Thyroid gland (tissue), 4 donors: ENCODE measurements at places on chromosomes 16 and 17.
A peak's percentile ranks its signal among the peaks of the same experiment; 100 is the strongest.

DNA sequence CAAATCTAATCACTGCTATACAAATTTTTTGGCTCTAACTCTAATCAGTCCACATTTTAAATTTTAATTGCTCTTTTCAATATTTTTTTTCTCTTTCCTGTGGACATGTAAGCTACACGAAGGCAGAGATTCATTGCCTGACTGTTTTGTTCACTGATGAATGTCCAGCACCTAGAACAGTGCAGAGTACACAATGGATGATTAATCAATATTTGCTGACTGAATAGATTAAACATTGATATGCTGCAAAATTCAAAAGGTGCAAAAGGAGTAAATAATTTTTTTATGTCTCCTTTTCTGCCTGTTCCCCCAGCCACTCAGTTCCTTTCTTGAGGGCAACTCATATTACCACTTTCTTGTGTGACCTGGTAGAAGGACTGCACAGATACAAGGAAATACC, 32.8 kb downstream of the SCNN1B start:
- no peak for DNase-seq

GRCh38 chr16:5020551-5020950, 13.2 kb downstream of the NAGPA start:
- DNase-seq = no peak

DNA sequence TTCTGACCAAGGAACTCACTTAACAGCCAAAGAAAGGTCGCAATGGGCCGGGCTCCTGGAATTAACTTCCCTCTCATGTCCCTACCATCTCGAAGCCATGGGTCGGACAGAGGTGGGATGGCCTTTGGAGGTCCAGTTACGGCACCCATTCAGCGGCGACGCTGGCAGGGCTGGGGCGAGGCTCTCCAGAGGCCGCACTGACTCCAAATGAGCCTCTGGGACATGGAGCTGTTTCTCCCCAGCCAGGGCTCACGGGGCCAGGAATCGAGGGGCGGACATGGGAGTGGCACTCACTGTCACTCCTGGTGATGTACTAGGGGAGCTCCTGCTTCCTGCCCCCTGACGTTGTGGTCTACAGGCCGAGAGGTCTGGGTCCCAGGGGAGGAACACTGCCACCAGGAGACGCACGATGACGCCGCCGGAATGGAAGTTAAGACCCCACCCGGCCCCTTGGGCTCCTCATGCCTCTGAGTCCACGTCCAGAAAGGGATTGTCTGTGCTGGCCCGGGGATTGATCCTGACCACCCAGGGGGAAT, 60.7 kb upstream of the METRNL start:
- DNase-seq = no peak

GRCh38 chr16:50151322-50151721, 1.8 kb upstream of the TENT4B start:
- no peak for DNase-seq

DNA sequence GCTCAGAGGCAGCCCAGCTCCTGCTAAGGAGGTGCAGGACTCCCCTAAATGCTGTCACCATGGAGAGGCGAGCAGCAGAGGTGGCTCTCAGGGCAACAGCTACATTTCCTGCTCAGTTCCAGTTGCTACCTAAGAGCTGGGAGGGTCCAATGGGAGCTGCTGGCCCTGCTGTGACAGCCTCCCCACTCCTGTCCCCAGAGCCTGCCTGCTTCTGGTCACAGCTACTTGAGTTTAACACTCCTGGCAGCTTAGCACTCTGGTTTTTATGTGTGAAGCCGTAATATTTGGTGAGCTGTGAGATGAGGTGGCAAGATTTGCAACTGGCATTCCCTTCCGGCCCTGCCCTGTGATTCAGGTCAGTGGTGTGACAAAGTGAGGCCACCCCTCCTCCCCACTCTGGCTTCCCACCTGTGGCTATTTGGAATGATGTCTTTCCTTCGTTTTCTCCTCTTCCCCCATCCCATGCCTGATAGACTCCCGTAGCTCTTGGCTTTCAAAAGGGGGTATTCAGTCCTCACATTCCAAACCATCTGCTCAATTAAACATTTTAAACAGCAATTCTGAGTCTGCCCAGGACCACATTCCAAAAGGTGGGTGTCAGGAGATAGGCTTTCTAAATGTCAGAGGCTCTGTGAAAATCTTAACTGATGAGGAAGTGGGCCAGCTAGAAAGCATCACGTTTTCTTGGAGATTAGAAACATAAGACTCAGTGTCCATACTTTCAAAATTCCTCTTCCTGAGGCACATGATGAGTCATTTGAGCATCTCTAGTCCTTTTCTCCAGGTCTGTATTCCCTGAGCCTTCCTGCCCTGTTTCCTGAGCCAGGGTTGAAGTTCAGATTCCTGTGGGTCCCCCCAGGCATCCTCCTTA, 42.6 kb upstream of the SKAP1 start:
- DNase-seq = peak; percentile 72

GRCh38 chr17:80984749-80985148, 6.9 kb upstream of the CHMP6 start:
- peak; percentile 29 for DNase-seq

DNA sequence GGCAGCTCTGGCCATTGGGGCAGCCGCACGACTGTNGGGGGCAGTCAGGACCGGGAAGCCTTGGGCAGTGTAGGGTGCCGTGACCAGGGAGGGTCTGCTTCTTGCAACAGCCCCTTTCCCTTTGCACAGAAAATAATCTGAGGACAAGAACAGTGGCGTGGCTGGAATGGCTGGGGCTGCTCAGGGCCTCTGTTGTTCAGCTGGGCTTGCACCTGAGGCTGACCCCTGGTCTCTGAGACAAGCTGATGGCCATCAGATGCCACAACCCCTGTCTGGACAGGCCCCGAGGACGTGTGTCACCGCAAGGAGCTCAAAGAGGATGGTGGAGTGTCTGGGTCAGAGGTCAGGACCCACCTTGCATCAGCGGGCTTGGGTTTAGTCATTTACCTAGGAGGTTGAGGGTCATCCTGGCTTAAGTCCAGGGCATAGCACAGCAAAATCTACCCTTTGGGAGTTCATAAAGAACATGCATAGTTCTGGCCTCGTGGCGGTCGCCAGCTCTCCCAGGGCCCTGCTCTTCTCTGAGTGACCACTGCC, 46.9 kb downstream of the METRNL start:
- no peak for DNase-seq

DNA sequence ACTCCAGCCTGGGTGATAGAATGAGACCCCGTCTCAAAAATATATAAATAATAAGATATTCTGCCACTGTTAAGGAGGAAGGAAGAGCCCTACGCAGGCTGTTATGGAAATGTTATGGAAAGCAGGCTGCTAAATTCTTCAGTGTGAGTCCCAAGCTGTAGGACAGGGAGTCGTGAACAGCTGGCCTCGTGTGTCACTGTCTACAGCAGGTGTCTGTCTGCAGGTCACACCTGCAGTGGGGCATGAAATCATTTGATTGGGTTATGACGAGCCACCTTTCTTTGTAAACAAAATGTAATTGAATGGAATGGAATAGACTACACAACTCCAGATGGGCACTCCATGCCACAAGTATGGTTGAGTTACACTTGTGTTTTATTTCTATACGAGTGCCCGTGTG, 15.6 kb upstream of the LITAF start:
- no peak for DNase-seq

- DNase-seq = peak; percentile 74
These were observed 140.5 kb downstream of the SEC14L1 start for GRCh38 chr17:77281122-77281903.

- no peak for DNase-seq
These were observed 224.9 kb downstream of the TANC2 start for GRCh38 chr17:63190821-63191370.

DNA sequence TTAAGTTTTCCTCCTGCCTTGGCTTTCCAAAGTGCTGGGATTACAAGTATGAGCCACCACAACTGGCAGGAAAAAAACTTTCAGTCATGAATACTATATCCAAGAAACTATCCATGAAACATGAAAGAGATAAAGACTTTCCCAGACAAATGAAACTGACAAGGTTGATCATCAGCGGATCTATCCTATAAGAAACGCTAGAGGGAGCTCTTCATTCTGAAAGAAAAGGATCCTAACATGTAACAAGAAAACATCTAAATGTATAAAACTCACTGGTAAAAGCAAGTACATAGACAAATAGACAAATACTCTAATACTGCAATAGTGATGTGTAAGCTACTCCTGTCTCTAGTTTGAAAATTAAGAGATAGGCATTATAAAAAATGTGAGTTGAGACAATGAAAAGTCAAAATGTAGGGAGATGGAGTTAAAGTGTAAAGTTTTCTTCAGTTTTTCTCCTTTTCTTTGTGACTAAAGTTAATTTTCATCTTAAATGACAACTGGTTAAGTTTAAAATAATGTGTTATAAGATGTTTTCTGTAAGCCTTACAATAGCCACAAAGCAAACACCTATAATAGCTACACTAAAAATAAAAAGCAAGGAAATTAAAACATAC, 79.6 kb upstream of the TEKT1 start:
- no peak for DNase-seq

GRCh38 chr16:11583166-11583565, 3.6 kb downstream of the LITAF start:
- no peak for DNase-seq
